ENCODE measurements at places on chromosomes 6 and 20.

DNA sequence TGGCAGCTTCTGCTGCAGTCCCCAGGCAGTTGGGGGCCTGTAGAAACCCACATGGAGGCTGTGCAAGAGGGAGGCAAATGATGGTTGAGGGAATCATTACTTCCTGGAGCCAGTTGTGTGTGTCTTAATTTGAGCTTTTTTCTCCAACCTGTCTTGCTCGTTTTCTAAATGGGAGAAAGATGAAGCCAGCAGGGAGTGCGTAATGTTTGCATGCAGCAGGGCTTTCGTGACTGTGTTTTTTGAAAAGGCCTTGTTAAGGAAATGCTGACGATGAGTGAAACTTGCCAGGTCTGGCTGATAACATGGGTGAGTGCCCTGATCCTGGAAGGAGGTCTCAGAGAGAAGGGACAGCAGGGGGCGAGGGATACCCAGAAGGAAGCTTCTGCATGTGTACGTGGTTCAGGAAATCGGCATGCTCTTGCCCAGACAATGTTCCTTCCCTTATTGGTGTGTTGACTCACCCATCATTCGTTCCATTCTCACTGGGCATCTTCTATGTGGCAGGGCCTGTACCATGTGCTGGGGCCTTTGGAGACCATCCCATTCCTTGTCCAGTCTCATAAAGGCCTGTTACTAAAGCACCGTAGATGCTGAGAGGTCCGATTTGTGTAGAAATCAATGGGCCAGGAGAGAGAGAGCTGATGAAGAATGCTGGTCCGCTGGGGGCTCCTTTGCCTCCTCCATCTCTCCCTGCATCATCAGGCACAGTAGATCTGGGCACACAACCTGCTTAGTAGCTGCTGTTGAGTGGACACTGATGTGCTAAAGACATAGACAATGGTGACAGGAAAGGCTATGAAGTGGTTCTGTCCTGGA, 27.4 kb downstream of the GLP1R start:
- no peak for DNase-seq

DNA sequence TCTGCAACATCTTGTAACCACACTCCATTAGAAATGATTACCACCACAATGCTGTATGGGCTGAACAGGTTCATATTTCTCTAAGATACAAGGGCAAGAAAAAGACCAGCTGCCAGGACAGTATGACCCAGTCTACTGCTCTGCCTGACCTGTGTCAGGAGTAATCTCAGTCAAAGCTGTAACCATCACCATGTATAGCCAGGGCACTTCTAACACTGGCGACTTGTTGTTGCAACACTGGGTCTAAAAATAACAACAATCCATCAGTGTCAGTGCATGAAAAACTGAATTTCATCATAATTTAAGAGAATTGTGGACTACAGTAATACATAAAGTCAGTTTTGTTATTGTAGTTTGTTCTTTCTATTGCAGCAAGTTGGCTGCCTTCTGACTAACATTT, 738.6 kb upstream of the ADGRB3 start:
- DNase-seq: no peak

DNA sequence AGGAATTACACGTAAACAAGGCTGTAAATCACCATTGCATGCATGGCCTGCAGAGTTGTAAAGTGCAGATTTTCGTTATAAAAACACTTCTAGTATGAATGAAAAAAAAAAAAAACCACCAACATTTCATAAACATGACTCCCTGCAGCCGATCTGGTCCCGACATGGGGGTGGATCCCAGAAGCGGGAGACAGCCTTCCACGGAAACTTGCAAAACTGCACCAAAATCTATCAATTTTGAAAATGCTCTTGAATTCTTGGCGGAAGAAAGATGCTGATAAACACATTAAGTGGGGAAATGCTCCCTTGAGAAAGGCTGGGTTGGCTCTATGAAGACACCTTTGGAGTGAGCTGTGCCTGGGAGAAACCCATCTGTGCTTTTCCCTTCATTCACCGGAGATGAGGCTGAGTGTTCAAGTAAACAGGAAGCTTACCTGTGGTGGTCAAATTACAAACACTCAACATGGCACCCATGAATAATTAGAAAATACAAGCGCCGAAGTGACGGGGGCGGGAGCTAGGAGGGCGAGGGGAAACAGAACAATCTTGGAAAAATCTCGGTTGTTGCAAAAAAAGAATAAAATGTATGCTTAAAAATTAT, 845 bp upstream of the ANKRD60 start:
- no peak for DNase-seq

- no peak for DNase-seq
Observed at GRCh38 chr6:54907355-54907754, 60.8 kb downstream of the FAM83B start.

- no peak for DNase-seq
Observed at GRCh38 chr20:49665796-49666195, 47.9 kb downstream of the B4GALT5 start.

- DNase-seq: no peak
Observed at GRCh38 chr20:48455651-48456365, 372.0 kb downstream of the PREX1 start.

Data from esophagus squamous epithelium (tissue), 5 donors.